ENCODE measurements at places on chromosomes 3 and 15.

- no peak for DNase-seq
Measured at GRCh38 chr3:65607101-65607500, 431.6 kb downstream of the MAGI1 start.

DNA sequence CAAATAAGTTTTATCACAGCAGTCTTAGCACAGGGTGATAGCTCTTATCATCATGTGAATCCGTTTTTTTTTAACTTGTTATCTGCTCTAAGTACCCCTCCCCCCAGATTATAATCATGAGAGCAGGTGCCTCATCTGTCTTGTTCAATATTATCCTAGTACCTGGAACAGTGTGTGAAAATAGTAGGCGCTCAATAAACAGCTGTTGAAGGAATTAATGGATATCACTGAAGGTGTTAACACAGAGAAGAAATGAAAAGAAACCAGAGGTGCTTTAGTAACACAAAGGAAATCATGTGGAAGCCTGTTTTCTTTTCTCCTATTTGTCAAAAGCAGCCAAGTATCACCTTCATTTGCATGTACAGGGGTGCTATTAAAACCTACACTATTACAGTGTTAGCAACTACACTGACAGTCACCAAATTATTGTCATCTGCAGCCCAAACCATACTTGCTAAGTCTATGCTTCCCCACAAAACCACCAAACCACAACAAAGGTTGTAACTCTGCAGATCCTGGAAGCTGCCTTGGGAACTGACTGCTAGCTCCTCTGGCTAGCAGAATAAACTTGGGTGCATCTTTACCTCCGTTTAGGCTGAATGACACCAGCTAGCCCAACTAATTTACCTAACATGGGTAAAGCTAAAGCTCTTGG is 2.9 kb downstream of the XPC start:
- DNase-seq, result no peak

DNA sequence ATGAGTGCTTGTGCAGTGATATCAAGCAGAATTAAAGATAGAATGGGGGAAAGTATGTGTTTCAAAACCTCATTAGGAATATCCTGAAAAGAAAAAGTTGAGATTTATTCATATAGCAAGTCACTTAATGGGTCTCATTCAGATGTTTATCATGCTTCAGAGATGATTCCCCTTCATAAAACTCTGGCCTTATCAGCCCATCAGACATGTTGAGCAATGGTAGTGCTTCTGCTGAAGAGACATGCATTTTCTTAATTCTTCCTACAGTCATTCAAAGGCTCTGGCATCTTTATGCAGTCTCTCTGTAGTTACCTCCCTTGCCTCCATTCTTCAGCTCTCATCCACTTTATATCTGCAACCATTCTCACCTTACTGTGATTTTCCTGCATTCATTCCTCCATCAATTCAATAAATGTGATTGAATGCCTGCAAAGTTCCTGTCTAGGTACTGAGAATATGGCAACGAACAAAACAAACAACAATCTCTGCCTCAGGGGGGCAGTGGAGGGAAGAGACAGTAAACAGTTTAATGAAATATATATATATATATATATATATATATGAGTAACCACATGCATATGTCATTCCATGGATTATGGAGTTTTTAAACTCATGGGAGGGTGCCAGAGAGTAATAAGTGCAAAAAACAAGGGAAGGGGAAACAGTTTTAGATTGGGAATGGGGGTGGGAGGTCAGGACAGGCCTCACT is 138.5 kb downstream of the NECTIN3 start:
- no peak for DNase-seq

DNA sequence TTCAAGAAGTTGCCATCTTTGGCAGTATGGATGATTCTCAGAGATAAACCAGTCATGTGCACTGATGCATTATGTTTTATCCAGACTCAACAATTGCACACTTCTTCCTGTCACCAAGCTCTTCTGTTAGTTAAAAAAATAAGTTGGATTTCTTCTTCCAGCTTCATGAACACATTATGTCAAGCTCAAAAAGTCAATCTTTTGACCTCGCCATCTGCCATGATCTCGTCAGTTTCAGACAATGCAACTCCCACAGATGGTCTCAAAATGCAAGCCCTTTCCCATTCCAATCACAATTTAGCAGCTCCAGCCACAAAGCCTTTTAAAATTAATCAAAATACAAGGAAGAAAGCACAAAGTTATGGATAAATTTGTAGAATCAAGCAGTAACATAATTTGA is 42.8 kb downstream of the TFDP2 start:
- DNase-seq, result no peak

All from vagina (tissue), 2 donors.